Cerebellar nuclear complex (tissue), 1 donor: ENCODE measurements at places on chromosomes 13 and 19.

DNA sequence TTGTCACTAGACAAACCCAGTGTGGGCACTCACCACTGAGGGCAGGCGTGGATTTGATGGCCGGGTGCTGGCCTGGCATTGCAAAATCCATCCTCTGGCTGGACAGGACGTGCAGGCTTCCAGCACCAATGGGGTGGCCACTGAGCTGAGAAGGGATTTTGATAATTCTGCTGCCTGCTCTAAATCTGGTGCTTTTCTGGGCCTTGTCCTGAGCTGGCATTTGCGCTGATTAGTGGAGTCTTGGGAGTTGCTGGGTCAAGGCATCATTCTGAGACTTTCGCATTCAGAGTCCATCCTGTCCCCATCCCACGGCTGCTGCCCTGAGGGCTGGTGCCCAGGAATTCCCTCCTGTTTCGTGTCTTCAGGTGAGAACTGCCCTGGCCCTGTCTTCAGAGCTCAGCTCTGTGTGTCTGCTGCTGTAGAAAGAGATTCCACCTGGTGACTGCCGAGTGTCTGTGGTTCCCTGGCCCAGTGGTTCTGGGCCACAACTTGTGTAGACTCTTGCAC is 65.9 kb upstream of the MCF2L start:
- peak; percentile 49 for DNase-seq

DNA sequence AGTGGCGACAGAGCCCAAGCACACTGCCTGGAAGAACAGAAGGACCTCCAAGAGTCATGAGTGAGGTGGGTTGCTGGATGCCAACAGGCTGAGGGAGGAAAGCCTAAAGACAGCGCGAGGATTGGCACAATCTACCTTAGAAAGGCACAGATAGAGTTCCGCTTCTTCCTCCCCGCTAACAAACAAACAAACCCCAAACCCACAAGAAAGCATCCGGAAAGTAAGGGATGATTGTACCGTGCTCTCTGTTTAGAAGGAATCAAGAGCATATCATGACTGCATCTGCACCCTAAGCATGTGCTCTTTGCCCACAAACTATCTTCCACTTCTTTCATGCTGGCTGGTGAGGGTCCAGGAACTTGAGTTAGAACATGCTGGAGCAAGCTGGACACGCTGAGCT is 233.0 kb upstream of the KLF12 start:
- DNase-seq: no peak

DNA sequence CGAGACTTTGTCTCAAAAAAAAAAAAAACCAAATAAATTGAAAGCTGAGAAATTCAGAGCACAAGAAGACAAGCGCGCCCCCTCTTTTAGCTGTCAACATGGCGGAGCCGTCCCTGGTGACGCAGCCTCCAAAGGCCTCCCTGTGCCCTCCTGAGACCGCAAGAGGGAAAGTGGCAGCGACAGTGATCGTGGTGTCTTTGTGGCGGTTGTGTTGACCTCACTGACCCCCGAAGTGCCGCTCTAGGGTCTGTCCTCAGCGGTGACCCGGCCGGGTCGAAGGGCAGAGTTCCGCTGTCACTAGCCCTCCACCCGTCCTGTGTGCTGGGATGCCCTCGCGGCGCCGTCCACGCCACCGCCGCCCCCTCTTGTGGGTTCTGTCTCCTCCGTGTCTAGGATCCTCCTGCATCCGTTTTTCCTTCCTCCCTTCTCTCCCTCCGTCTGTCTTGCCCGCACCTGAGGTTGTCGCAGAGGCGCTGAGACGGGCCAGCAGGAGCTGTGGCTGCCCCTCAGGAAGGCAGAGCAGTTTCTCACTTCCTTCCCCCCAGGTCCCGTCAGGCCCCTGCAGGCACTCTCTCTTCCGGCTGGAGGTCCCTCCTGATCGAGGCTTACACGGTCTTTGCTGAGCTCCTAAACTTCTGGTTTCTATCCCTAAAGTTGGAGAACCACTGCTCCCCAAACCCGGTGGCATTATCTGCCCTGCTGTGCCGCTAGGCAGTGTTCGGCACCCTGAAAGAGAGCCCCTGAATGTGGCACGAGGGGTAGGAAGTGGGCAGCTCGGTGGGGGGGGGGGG is 7.2 kb downstream of the UHRF1 start:
- DNase-seq: no peak

GRCh38 chr19:50646074-50646807 is 3.0 kb upstream of the C19orf81 start:
- DNase-seq: no peak

DNA sequence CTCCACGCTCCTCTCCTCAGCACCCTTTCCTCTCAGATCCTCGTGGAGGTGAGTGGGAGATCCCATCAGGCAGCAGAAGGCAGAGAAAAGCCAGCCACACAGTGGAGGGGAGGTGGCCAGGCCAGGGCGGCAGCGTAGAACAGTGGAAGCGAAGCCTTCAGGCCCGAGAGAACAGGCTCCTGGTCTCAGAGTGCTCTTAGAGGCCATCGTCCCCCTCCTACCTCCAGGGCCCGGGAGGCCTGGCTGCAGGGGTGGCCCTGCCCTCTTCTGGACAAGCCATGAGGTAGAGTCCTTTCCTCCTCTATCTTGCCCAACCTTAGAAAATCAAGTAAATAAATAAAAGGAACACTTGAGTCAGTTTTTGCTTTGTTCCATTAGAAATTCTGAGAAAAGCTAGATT is 202.0 kb downstream of the KATNAL1 start:
- no peak for DNase-seq

GRCh38 chr19:4583961-4584669 is 24.6 kb upstream of the SEMA6B start:
- no peak for DNase-seq

- DNase-seq: no peak
Measured at GRCh38 chr19:43914051-43914450, 21.0 kb downstream of the ZNF45 start.
